ENCODE measurements at places on chromosomes 6 and 20. TPM values are rescaled to one million over a fixed set of nuclear protein-coding genes. Genes with fewer than 3 reads are reported as not detected.

Gene SMPDL3A
- 11.5 TPM for total RNA-seq

Gene GTSF1L
- total RNA-seq, result not detected

Gene OTOR
- total RNA-seq, result not detected

- no peak for ATAC-seq
Observed at GRCh38 chr6:139325686-139326085, 33.9 kb upstream of the TXLNB start.

DNA sequence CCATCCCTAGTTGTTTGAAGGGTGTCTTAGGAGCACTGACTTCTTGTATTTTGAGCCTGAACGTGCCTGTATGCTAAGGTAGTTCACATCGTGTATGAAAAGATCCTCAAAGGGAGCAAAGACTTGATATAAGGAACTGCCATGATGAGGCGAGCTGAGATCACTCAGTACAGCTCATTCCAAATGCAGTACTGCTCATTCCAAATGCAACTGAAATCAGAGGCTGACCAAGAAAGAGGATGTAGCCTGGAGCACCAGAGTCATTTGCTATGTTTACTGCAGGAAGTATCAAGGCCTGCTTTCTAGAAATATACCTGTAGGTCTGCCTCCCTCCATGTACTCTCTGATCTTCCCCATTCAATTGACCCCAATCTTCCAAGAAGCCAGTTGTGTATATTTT, 832.2 kb downstream of the EYS start:
- ATAC-seq, result no peak

DNA sequence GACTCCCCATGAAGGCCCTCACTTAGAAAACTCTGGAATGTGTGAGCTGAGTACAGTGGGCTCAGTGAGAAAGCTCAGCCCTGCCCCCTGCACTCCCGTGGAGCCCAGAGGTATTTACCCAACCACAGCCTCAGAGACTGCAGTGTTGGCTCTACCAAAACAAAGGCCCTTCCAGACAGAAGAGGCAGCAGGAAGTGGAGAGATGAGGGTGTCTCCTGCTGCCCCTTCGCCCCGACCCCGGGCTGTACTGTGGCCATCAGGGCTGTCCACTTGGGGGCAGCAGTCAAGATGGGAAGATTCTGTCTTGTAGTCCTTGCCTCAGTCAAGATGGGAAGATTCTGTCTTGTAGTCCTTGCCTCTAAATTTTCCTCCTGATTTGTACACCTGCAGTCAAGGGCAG, 341.3 kb downstream of the TAF4 start:
- no peak for ATAC-seq

GRCh38 chr20:50418890-50419642, 91.1 kb upstream of the PTPN1 start:
- ATAC-seq, result no peak

Gene GPLD1
- total RNA-seq, result 3.8 TPM

- peak; percentile 34 for ATAC-seq
Observed at GRCh38 chr20:16517946-16518783, 55.1 kb downstream of the KIF16B start.

GRCh38 chr6:56764081-56764566, 121.4 kb upstream of the DST start:
- ATAC-seq, result no peak

GRCh38 chr6:136774228-136775041, 17.8 kb downstream of the MAP3K5 start:
- peak; percentile 48 for ATAC-seq

- peak; percentile 71 for ATAC-seq
Observed at GRCh38 chr20:16528078-16528477, 45.2 kb downstream of the KIF16B start.

Gene MYCT1
- total RNA-seq, result 10.6 TPM

DNA sequence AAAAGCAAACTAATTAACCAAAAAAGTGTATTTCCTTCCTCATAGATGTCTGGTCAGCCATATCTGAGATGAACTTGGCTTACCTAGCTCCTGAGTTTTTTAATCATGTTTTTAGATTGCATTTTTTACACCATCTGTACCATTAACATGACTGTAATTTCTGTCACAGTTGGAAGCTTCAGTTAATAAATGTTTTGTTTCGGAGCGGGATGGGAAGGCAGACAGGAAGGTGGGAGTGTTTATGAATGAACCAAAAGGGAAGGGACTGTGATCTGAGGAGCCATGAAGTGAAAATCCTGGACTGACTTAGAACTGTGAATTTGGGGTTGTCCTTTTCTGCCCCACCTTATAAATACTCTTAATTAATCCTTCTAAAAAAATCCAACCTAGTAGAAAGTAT, 445.6 kb upstream of the SOX4 start:
- ATAC-seq, result no peak

GRCh38 chr20:47295129-47295813, 61.2 kb downstream of the ZMYND8 start:
- ATAC-seq, result no peak

DNA sequence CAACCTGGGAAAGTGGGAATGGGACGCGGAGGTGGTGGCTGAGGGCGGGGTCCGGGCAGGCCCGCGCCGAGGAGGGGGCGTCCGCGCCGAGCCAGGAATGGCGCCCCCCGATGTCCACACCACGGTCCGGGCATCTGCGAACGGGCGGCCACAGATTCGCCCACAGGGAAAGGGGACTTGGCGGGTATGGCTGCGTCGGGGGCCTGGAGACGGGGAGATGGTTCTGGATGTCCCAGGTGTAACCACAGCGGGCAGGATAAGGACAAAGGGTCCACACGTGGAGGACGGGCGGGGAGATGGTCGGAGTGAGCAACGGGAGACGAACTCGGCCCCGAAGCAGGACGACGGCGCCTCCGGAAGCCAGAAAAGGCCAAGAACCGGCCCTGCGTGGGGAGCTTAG, 124.6 kb downstream of the WDR27 start:
- ATAC-seq, result no peak

GRCh38 chr6:145260484-145261175, 474.7 kb downstream of the EPM2A start:
- no peak for ATAC-seq

Gene POM121L2
- total RNA-seq, result not detected

DNA sequence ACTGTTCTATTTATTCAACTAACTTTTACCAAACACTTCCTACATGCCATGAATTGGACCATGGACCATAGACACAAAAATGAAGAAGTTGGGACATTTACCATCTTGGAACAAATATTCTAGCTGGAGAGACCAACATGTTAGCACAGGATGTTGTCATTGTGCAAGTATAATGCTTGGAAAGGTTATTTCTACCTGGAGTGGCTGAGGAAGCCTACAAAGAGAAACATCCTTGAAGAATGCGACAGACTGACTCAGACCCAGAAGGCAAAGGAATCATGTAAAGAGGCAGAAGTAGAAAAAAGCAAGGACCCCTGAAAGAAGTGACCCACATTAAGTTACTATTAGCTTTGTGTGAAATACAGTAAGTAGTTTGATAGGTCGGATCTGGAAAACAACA, 180.9 kb downstream of the SOD2 start:
- no peak for ATAC-seq

DNA sequence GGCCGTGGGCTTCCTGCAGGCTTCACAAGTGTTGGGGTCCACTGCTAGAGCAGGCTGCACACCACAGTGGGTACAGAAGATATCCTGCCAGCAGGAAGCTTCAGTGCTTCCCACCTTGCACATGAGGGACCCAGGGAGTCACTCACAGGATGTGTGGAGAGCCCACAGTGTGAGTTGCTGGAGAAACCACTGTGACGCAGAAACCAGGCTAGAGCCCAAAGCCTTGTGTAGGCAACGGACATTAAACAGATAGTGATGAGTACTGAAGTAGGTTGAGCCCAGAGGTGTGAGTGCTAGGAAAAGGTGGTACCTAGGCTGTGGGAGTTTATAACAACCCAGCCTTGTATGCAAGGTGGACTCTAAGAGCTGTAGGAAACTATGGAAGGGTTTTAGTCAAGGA, 18.9 kb upstream of the DEF6 start:
- ATAC-seq, result no peak

DNA sequence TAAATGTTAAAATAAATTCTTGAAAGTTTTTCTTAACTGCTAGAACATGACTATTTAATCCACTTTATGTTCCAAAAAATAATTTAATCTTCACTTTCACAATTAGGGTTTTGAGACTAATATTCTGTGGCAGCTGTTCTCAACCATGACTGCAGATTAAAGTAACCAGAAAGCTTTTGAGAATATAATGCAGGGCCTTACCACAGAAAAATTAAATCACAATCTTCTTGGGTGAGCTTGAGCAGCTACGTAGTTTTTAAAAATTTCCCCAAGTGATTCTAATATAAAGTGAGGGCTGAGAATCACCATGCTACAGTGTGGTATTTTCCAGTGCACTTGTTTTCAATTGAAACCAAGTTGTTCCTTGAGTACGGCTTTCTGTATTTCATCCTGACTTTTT, 196.6 kb upstream of the PTCHD4 start:
- no peak for ATAC-seq

DNA sequence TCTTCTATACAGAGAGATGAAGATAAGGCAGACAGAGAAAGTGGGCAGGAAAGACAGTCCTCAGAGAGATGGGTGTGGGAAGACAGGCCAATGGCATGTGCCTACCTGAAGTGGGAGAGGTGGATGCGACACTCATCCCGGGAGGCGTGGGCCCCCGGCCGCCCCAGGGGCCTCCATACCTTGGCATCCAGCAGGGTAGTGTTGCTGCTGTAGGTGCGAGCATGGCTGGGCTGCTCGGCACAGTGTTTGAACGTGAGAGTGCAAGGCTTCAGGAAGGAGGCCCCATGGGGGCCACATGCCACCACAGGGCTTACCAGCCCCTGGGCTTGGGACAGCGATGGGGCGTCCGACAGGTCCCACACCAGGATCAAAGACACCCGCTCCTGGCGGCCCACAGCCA, 5.2 kb downstream of the UNC5CL start:
- no peak for ATAC-seq

DNA sequence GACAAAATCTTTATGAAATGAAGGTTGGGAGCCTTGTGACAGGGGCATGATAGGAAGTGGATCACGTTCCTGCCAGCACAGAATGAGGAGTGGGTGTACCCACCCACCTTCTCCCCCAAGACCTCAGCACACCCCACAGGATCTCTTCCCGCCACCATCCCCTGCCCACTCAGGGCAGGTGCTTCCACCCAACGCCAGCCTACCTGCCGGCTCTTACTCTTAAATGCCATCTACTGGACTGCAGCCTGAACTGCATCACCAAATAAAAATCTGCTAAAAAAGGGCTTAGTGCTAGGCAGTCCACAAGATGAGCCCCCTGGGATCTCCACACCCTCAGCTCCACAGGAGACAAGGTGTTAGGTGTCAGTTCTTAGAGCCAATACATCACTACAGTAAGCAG, 20.6 kb downstream of the DTNBP1 start:
- no peak for ATAC-seq

GRCh38 chr20:43939762-43940121, 25.1 kb downstream of the TOX2 start:
- ATAC-seq, result no peak

DNA sequence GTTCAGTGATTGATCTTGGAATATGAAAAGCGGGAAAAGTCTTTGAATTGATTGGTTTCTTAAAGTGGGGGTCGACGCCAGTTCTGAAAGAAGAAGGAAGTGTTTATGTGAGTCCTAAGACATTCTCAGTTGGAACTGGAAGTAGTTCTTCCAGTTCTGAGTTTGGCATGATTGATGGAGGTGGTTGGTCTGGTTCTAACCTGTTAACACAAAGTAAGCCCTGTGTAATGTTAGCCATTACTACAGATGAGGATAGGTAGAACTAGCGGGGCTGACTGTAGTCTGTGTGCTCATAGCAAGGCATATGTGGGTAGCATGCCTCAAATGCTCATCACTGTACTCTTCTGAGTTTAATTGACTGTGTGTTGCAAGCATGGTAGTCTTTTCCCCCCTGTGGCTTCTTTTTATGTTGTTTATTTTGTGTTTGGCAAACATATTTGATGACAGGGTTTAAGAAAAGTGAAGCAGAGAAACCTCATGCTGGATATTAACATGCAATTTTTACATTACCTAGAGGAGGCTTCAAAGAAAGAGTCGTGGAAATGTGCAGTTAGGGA, 24.9 kb downstream of the CITED2 start:
- no peak for ATAC-seq

- ATAC-seq, result peak; percentile 43
Observed at GRCh38 chr6:25889877-25890853, 16.1 kb upstream of the SLC17A3 start.

DNA sequence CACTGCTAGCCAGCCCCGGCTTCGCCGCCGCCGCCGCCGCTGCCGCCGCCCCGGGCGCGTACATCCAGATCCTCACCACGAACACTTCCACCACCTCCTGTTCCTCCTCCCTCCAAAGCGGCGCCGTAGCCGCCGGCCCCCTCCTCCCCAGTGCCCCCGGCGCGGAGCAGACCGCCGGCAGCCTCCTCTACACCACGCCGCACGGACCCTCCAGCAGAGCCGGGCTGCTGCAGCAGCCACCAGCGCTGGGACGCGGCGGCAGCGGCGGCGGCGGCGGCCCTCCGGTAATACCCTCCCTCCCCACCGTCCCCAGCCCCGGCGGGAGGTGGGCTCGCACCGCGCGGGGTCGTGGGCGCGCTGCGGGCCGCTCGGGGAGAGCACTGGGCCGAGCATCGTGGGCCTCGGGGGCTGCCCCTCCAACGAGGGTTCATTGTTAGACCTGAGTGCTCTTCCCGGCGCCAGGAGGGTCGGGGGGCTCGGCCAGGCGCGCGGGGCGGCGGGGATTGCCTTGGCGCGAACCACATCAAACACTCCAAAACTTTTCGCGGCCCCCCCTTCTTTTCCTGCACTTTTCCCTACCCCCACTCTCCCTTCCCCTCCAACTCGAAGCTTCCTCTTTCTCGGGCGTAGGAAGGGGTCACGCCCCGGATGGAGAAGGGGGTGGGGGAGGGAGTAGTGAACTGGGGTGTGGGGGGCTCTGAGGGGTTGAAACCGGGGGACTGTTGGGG, 827 bp downstream of the E2F3 start:
- ATAC-seq, result no peak

DNA sequence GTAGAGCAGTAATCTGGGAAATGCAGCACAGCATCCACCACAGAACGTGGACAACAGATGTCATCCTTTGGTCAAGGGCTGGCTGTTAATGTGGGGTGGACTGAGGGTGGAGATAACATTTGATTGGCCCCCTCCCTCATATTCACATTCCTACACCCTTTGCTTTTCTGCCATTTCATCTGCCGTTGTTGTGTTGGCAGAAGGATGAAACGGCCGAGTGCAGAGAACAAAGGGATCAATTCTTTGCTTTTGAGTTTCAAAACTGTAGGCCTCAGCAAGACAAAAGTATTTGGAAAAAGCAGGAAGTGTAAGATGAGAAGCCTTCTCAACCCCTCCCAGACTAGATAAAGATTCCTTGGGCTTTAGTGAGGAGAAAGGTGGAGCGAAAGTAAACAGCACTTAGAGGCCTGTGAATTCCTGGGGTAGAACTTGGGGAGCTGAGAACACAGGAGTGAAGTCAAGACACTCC, 74.2 kb upstream of the PHIP start:
- ATAC-seq, result no peak

GRCh38 chr6:8181160-8181881, 79.0 kb upstream of the EEF1E1 start:
- no peak for ATAC-seq

DNA sequence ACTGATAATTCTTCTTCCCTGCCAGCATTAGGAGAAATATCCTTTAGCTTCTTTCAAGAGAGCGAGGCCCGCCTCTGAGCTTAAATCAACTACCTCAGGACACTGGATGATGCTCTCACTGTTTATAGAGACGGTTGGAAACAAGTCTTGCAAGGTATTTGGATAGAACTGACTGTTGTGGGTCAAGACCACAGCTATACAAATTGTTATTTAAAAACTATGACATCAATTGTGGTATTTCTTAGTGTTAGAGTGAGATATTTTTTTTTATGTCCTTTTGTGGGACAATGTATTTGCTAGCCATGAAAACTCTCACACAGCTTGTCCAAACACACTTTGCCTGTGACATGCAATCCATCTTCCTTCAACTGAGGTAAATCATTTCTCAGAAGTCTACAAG, 136.3 kb upstream of the PHACTR1 start:
- no peak for ATAC-seq

Gene NRSN1
- 0.40 TPM for total RNA-seq

Gene PTCHD4
- total RNA-seq, result 1.2 TPM

Gene WFDC10A
- total RNA-seq, result not detected

Data from gastroesophageal sphincter (tissue), 4 donors.